ENCODE measurements at places on chromosomes 6 and 20.

DNA sequence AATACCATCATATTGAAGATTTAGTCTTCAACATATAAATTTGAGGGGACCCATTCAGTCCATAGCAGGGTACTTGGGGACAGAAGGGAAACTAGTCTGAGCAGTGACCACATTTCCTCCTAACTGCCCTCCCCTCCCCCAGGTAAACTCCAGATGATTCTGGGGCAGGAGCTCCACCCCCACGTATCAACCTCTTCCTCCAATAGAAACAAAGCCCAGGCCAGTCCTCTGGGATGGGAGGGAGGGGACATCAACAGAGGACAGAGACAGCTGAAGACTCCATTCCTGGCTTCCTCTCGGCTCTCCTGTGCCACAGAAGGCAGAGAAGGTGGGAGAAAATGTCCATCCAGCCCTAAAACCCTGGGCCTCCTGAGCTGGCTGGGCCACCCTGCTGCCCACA lies 85.0 kb upstream of the TOP1 start:
- DNase-seq = no peak

DNA sequence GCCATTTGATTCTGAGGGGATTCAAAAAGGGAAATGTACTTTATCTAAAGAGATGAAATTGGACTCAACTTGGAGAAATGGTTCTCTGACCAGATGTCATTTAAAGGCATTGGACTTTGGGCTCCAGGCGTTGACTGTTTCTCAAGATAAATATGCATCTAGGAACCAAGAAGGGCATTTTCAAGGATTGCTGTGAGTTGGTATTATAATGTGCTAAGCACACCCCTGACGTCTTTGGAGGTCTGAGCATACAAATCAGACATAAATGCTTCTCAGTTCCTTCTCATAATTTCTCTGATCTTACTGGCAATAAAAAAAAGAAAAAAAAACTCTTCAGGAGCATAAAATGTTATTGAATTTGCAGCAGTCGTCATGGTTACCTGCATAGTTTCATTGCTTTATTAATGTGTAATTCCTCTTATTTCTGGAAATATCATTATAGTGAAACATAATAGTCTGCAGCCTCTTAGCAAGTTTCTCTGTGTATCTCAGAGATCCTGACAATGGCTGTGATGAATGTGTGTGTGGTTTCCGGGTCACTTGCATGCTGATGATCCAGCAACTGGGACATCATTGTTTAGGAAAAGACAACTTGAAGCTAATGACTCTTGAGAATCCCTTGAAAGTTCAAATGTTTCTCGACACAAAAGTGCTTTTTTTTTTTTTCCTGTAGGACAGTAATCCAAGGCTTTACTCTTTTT lies 136.0 kb downstream of the AIG1 start:
- no peak for DNase-seq

GRCh38 chr6:109772883-109773431 lies 81.9 kb downstream of the FIG4 start:
- no peak for DNase-seq

DNA sequence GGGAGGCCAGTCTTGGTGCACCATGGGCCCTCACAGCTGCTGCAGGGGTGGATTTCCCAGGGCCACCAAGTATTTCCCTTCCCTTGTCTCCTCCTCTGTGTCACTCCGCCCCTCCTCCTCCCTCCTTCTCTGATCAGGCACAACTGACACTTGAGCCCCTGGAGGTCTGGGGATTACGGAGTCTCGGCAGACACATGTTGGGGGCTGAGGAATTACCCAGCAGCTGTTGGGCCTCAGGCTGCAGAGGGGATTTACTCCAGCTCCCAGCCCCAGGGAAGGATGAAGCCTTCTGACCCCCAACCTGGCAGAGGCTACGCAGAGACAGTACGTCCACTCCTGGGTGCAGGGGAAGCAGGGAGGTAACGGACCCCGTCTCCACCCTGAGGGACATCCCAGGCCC lies 420.5 kb upstream of the SULF2 start:
- DNase-seq = no peak

- DNase-seq = no peak
Measured at GRCh38 chr20:13200767-13201500, 20.1 kb upstream of the ISM1 start.

DNA sequence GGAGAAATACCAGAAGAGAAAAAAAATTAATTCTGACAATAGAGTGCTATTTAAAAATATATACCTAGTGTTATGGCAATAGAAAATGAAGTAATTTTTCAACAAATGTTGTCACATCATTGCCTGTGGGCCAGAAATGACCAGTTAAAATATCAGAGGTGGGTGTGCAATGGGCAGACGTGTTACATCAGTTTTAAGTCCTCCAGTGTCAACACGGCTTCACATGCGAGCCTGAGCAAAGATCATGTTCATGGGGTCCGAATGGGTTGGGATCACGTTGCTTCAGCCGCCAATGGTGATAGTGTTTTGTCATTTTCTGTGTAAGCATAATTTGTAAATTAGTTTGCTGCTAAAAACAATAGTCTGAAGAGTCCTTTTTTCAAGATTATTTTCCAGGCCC lies 27.5 kb downstream of the TMEM200A start:
- no peak for DNase-seq

- DNase-seq = no peak
Measured at GRCh38 chr20:62736407-62737071, 27.9 kb downstream of the NTSR1 start.

DNA sequence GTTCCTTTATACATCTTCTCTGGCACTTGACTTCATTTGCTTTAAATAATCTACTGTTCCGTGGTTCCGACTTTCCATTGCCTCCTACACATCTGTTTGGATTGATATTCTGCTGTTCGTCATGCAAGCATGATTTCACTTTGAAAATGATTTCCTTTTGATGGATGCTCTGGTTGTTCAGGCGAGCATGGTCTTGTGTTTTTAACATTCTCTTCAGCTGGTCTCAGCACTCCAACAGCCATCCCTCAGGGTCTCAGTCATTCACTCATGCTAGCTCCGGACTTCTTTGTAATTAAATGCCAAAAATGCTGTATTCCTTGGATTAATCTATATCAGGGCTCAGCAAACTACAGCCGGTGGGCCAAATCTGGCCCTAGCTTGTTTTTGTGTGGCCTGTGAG lies 27.2 kb upstream of the SPACA1 start:
- DNase-seq = no peak

DNA sequence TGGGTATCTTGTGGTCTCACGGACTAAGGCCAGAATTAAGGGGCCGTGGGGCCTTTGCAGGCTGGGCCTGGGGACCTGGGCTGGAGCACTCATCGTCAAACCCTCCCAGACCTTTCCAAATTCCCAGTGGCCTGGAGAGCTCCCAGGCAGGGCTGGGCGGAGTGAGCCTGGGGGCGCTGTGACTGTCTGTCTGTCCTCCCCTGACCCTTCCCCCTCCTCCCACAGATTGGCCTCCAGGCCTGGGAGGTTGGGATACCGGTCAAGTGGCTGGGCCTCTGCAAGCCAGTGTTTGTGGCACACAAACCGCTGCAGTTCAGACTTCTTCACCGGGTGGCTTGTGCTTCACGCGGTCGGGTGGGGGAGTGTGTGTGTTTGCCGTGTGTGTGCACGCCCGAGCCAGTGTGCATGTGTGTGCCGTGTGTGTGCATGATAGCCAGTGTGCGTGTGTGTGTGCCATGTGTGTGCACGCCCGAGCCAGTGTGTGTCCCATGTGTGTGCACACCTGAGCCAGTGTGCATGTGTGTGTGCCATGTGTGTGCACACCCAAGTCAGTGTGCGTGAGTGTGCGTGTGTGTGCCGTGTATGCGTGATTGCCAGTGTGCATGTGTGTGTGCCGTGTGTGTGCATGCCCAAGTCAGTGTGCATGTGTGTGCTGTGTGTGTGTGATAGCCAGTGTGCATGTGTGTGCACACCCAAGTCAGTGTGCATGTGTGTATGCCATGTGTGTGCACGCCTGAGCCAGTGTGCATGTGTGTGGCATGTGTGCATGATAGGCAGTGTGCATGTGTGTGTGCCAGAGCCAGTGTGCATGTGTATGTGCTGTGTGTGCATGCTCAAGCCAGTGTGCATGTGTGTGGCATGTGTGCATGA lies 6.3 kb downstream of the RBBP8NL start:
- no peak for DNase-seq

- no peak for DNase-seq
Measured at GRCh38 chr20:1631309-1632151, 11.7 kb upstream of the SIRPB1 start.

- no peak for DNase-seq
Measured at GRCh38 chr6:88358846-88359245, 192.7 kb upstream of the CNR1 start.

DNA sequence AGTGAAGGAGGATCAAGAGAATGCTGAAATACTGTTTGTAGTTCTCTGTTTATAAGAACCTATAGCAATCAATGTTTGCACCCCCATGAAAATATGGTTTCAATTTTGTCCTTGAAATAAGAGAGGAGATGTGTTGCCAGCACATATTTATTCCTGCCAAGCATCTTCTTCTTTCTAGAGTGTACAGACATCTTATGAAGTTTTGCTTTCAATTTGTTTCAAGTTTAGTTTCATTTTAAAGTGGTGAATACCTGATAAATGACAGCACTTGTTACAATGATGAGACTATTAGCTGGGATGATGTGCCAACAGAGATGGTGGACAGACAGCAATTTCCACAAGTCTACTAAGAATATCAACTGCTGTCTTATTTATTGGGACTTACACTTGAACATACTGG lies 39.2 kb upstream of the CENPW start:
- DNase-seq = no peak

- DNase-seq = no peak
Measured at GRCh38 chr6:26269531-26270485, 95.2 kb upstream of the BTN3A2 start.

DNA sequence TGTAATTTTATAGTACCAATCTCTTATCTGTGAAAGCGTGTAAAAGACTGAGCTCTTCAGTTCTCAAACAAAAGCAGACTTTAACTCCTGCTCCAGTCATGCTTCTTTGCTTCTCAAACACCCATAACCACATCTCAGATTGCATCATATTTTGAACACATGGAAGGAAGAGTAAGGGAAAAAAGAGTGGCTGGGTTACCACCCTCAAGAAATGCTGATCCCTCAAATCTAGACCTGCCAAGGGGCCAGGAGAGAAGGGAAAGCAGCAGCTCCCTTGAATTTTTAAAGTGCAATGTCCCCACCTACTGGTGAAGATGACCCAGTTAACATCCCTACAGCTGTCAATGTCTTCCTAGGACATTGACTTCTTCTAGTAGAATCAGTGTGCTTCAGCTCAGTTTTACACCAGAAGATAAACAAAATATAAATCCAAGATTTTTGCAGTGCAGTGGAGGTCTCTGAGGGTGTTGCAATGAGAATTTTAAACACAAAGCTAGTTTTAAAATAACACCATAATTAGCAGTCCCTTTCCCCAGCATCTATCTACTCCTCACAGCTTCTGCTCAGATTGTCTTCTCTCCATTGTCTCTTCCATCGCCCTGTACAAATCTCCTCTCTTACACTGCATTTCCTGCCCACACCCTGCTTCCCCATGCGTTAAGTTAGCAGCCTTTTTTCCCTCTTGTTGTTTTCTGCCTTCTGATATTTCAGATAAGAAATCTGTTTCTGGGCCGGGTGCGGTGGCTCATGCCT lies 22.6 kb upstream of the HLA-DQB2 start:
- DNase-seq = peak; percentile 83

DNA sequence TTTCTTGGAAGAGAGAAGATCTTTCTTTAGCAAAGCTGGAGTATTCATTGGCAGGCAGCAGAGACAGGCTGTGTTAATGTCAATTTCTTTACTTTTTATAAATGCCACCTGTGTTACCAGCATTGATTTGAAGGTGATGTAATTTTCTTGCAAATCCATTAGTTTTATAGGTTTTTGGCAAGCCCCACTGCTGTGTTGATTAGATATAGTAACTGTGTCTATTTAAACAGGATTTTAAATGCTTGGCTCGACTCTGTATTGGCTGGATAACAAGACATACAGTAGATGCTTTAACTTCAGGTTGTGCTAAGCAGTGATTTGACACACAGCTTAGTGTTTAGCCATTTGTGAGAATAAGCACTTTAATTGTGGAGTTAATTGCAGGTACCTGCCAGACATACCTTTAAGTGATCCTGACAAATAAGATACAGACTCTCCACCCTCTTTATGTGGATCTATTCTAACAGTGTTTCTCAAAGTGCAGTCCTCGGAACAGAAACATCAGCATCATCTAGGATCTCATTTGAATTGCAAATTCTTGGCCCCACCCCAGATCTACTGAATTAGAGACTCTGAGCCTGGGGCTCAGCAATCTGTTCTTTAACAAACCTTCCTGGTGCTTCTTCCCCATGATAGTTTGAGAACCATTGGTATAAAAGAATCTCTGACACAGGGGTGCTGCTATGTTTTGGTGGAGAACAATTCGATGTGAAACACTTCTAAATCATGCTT lies 397.5 kb downstream of the HDGFL1 start:
- DNase-seq = no peak

DNA sequence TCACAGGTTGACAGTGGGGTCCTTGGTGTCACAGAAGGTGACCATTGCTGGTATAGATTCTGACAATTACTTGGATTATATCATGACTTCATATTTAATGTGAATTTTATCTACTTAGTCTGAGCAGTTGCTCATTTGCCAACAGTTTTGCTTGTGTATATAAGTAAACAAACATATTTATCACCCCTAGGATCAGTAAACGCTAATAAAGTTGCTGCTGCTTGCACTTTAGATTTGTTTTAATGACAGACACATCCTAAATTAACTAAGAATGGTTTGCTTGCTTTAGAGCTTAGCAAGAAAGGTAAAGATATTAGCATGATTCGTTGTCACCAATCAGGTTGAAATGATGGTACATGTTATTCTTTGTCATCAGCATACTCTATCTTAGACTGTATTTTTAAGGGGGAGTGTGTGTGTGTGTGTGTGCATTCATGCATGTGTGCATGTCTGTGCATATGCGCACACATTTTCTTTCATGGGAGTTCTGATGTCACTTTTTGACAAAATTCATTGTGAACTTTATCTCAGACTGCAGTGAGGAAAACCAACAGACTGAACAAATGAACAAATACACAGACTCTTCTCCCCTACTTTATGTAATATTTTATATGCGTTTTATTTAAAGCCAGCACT lies 782.6 kb upstream of the FLRT3 start:
- no peak for DNase-seq

DNA sequence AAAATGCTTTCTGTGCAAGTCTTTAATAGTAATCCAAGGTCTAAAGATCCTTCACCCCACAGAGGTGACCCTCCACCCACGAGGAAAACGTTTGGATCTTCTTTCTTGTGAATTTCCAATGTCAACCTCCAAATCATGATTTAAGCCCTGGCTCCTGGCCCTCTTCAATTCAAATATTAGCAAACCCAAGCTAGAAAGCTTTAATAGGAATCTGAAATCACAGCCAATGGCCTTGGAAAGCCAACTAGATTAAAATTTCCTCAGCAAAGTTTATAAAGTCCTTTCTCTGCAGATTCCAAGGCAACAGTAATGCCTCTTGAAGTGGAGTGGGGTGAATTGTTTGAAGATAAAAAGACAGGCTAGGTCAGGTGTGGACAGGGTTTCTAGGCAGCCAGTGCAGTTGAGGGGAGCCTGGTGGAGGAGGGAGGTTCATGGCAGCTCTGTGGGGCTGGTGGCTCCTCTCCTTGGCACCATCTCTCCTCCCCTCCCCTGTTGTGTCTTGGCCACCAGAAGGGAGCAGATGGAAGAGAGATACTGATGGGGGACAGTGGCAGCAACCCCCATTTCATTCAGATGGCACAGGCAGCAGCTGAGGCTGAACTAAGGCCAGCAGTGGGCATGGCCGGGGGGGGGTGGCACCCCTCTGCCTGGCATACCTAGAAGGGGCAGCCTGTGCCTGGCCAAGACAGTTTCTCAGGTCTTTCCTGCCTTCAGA lies 12.0 kb upstream of the UQCC2 start:
- DNase-seq = no peak
